ENCODE measurements at places on chromosomes 7 and 10.

DNA sequence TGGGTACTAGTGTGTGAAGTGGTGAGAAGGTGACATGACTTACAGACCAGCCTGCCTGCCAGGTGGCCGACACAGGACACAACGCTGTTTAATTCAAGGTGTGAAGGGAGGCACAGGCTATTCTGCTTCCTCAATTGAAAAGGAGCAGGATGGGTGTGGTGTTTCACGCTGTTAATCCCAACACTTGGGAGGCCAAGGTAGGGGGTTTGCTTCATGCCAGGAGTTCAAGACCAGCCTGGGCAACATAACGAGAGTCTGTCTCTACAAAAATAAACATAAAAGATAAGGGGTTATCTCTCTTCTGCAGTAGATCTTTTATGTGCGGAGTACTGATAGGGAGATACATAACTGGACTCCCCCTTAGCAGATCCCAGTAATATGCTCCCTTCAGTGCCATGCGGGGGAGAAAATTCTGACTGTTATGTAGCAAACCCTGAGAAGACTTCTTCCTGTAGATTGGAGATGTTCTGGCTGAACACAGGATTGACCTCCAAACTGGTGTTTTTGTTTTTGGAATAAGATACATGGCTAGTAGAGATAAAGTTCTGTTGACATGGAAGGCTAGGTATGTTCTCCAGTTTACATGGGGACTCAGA, 63.2 kb downstream of the CCNY start:
- no peak for DNase-seq

DNA sequence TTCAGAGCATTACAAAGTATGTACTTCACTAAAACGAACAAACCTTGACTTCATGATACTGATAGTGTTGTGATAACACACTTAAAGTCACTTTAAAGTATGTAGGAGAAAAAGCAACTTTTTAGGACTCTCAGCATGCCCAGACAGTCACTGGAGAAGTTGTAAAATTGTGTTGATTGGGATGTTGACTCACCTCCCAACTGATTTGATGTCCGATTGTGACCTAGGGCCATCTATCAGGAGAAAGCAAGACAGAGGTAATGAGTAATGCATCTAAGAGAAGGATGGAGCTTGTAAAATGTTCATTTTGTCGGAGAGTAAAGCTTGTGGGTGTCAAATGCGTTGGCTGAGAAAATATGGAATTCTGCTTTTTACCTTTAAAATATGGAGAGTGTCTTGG, 135.4 kb upstream of the SEMA3D start:
- DNase-seq: no peak

DNA sequence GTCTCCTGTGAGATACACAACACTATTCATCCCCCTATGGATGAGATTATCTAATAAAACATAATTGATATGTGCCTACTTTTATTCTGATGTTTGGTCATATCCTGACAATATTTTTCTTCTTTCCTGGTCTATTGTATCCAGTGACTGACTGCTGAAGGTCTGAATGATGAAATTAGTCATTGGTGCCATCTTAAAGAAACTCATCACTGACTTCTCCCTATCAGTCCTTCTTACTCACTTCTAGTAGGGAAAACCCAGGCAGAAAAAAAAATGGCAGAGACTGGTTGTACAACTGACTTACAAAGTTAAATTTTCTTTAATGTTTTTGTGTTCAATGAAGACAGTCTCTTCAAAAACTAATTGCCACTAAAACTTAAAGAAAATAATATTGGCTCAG, 377.4 kb downstream of the HTR7 start:
- DNase-seq: no peak

- no peak for DNase-seq
Observed at GRCh38 chr7:79217468-79217867, 236.0 kb downstream of the MAGI2 start.

DNA sequence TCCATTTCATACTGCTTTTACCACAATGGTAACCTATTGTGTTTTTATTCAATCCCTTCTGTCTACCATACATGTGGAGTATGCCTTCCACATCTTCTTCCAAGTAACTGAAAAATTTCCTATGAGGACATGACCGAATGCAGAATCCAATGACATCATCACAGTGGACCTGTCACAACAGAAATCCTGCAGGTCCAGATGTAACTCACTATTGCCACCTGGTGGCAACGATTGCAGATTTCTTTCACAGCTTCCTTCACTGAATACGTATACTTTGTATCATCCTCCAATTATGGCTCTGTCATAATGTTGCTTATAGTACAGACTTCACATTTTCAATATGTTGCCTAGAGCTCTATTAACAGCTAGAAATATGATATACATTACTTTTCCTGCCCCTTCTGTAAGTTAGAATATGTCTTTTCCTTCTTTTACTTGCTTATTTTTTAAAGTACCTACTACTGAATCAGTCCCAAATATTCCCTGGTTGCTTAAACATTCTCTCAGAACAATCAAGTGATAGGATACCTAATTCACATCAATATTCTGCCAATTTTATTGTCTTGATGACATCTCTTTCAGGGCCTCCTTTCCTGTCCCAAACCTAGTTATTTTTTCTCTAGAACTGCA, 45.4 kb downstream of the SLC13A1 start:
- DNase-seq: peak; percentile 82

DNA sequence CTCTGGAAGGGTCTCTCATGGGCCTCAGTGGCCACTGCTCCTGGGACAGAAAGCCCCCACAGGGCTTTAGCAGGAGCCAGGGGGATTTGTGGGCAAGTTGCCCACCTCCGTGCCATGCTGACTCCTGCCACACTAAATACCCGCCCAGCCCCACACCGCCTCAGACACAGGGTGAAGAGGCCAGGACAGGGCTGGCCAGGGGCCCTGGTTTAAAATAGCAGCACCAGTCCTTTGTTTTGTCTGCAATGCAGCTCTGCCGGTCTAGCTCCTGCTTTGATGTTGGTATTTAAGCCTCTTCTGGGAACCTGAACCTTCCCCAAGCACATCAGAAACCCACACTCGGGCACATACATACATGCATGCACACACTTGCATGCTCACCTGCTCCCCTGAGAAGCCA, 14.4 kb upstream of the TNRC18 start:
- DNase-seq: no peak

- DNase-seq: no peak
Observed at GRCh38 chr7:134737566-134738345, 41.7 kb upstream of the CALD1 start.

DNA sequence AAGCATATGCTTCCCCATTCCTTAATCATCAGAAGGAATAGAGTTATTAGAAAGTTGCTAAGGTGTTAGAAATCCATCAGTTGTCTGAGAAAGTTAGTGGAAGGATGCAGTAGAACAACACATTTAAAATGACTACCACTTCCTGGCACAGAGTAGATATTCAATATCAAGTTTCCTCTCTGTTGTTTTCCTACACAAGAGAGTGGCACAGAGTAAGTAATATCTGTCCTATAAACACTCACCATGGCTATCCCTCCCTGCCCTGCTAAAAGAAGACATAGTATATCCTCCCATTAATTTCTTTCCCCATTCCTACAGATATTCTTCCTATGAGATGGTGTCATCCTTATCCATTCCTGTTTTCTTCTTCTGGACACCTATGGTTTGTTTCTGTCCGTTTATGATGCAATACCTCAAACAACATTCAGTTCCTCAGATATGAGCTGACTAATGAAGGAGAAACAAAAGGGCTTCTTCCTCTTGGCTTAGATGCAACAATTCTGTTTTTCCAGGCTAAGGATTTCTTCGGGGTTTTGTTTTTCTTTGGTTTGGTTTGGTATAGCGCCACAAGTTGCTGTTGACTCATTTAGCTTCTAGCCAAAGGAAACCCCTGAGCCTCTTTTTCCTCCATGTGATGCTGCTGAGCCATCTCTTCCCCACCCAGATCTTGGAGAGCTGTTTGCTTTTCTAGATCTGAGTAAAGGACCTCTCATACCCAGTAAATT, 32.9 kb upstream of the BPGM start:
- no peak for DNase-seq

DNA sequence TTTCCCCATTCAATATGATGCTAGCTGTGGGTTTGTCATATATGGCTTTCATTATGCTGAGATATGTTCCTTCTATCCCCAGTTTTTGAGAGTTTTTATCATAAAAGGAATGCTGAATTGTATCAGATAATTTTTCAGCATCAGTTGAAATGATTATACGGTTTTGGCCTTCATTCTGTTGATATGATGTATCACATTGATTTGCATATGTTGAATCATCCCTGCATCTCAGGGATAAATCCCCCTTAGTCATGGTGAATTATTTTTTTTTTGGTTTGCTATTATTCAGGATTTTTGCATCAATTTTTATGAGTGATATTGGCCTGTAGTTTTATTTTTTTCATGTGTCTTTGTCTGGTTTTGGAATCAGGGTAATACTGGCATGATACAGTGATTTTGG, 1152.3 kb upstream of the C7orf33 start:
- no peak for DNase-seq

- DNase-seq: no peak
Observed at GRCh38 chr7:103984050-103984449, 5.4 kb downstream of the RELN start.

DNA sequence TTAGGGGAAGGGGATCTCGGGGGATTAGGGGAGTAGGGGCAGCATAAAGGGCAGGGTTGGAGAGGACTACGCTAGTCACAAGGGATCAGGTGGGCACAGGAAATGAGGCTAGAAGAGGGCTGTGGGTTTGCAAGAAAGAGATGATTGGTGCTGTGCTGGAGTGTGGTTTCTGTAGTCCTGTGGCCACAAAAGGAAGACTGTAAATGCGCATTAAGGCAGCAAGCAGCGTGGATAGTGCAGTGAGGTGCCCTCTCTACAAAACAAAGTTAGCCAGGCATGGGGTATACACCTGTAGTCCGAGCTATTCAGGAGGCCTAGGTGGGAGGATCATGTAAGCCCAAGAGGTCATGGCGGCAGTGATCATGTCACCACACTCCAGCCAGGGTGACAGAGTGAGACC, 212.1 kb downstream of the MLLT10 start:
- DNase-seq: no peak

DNA sequence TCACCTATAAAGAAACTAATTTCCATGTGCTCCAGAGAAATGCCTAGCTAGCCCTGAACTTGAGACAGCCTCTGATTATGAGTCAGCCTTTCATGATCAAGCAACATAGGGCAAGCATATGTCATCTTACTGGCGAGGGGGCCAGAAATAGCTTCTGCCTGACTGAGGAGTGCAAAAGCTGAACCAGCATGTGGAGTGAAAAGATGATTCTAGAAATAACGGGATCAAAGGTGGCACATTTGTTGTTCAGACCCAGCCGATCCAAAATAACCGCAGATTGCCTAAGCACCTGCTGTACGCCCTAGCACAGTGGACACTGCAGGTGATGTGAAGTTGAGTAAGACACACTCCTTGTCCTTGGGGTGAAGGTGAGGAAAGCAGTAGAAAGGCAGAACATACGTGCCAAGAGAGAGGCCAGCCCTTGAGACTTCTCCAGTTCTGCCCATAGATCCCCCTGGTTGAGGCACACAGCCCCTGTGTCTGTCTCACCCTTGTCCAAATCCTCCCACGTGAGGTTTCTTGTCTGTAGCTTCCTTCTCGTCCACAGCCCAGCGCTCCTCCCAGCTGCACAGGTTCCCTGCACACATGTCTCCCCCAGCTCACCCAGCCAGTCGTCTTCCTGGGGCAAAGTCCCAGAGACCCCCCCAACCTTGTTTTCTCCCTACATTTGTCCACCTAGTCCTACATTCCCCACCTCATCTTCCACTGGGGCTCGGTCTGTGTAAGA, 2.8 kb upstream of the BCL7B start:
- no peak for DNase-seq

DNA sequence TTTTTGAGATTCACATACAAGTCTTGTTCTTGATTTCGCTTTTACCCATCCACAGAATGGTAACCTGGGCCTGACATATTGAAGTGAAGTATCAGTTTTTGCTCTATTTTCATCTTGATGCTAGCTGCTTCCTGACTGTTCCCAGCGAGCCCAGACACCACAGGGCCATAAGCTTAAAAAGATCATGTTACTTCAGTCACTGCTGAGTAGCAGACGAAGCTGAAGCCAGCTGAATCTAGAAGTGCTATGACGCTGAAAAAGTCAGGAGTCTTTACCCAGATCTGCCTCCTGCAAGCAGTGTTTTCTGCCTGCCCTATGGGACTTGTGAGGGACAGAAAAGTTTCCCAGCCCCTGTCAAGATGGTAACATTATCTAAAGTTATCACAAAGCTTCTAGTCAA, 2.7 kb upstream of the PRXL2A start:
- DNase-seq: no peak

- DNase-seq: peak; percentile 90
Observed at GRCh38 chr7:91397612-91398011, 133.4 kb downstream of the FZD1 start.

- DNase-seq: no peak
Observed at GRCh38 chr7:17022920-17023319, 141.1 kb upstream of the AGR3 start.

DNA sequence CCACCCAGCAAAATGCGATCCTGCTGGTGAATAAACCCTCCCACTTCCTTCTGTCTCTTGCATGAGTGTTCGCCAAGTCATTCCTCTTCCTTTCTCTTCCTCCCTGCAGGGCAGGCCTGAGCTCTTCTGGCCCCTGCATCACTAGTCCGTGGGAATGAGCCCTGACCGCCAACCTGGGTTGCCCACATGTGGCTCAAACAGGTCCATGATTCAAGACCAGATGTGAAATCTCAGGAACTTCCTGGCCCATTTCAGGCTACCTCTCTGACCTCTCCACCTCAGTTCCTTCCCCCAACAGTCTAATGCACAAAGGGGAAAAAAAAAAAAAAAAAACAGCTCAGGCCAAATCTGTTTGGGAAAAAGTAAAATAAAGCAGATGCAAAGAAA, 5.4 kb upstream of the YWHAG start:
- DNase-seq: no peak

- DNase-seq: no peak
Observed at GRCh38 chr7:36186359-36187121, 33.5 kb downstream of the EEPD1 start.

GRCh38 chr10:112584276-112584675, 137.3 kb downstream of the VTI1A start:
- DNase-seq: no peak

DNA sequence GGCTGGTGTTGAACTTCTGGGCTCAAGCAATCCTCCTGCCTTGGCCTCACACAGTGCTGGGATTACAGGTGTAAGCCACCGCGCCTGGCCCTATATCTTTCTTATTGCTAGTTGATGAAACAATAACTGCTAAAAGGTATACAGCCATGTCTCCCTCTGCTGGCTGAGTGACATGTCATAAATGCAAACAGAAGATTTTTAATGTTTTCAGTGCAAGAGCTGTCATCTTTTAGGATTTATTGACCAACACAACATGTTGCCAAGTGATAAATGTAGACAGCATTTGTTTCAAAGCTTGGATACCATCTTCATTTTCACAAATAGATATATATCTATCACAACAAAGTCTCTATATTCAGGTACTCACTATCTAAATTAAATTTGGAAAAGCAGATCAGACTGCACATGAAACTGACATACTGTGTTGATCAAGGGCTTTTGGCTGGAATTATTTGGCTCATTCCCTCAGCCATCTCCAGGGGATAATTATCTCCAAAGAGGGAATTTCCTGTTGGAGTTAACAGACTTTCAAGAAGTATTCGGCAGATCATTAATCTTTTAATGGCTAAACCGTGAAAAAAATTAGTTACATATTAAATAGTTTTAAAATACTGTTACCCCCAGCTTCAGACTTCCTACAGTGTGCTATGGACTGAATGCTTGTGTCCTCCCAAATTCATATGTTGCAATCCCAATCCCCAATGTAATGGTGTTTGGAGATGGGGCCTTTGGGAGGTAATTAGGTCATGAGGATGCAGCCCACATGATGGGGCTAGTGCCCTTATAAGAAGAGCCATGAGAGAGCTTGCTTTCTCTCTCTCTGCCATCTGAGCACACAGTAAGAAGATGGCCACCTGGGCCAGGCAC, 41.3 kb upstream of the SRPK2 start:
- peak; percentile 68 for DNase-seq

Data from NCI-H146 (cell line).